SW480 (cell line): ENCODE measurements at places on chromosomes 4 and X.
A peak's percentile ranks its signal among the peaks of the same experiment; 100 is the strongest.

DNA sequence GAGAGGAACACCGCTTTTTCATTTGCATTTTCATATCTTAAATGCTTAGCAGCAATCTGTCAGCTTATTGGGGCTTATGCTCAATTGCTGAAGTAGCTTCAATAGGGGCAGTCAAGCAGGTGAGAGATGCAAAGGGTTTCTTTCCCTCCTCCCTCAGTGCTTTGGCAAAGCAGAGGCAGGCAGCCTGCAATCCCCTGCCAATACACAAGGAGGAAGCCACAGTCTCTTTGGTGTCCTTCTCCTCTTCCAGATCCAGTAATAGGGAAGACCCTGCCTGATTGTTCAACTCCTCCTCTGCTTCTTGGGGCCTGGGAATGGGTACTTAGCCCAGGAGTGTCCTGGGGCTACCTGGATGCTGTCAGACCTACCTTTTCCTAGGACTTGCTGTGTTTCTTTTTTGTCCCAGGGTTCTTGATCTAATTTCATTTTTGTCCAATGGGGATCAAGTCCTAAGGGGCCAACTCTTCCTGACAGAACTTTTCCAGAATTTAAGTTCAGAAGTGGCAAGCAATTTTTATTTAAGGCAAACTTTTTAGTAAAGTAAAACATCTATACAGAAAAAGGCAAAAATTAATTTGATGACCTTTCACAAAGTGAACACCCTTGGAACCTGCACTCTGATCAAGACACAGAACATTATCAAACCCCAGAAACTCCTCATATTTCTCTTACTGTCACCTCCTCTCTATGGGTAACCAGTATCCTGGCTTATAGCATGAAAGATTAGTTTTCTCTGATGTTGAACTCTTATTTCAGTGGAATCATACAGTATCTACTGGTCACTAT, 260.3 kb downstream of the PPP3CA start:
- DNase-seq = no peak

GRCh38 chrX:48071064-48071985, at the start of gene ZNF630:
Gene ZNF630 (minus strand): TSS chrX:48071640. CDS start chrX:48066886, 4,754 bp downstream.
- peak; percentile 87 for DNase-seq

DNA sequence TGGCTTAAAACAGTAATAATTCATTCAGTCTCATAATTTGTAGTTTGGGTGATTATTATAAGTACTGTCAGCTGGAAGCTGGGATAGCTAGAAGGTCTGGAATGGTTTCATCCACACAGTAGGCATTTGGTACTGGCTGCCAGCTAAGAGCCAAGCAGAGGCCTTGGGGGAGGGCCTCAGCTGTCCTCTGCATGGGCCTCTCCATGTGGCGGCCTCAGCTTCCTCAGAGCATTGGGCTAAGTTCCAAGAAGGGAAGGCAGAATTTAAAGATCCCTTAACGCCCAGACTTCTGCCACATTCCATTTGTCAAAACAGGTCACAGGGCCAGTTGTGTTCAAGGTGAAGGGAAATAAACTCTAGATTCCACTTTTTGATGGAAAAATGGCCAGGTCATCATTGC, 93.3 kb downstream of the NEUROG2 start:
- no peak for DNase-seq

- DNase-seq = no peak
Measured at GRCh38 chr4:168293386-168293975, 25.1 kb downstream of the DDX60 start.

- DNase-seq = no peak
Measured at GRCh38 chr4:26157541-26157940, 163.3 kb upstream of the RBPJ start.

GRCh38 chr4:175891851-175892250, 79.8 kb upstream of the GPM6A start:
- DNase-seq = peak; percentile 46
